ENCODE measurements at places on chromosomes 5 and 9.
A peak's percentile ranks its signal among the peaks of the same experiment; 100 is the strongest.

DNA sequence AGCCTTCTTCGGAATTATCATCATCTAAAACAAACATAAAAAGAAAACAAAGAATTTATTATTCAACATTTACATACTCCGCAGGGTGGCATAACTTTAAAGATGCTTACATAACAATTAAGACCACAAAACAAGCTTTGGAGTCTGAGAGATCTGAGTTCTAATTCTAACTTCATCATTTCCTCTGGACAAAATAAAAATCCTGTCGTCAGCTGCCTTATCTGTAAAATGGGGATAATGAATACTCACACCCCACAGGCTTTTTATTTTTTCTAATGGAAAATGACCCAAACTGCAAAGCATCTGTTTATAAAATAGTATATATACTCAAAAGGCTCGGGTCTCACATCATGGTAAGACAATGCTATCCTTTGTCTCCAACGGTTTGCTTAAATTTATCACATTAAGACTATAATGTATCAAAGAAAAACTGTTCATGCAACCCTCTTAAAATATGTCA lies 4.3 kb downstream of the ARRDC3 start:
- no peak for DNase-seq

GRCh38 chr9:4080921-4081895 lies 218.7 kb downstream of the GLIS3 start:
- DNase-seq, result peak; percentile 45

- no peak for DNase-seq
Measured at GRCh38 chr9:114282507-114282906, 40.4 kb upstream of the ORM1 start.

- no peak for DNase-seq
Measured at GRCh38 chr9:133181561-133181960, 17.8 kb upstream of the GBGT1 start.

DNA sequence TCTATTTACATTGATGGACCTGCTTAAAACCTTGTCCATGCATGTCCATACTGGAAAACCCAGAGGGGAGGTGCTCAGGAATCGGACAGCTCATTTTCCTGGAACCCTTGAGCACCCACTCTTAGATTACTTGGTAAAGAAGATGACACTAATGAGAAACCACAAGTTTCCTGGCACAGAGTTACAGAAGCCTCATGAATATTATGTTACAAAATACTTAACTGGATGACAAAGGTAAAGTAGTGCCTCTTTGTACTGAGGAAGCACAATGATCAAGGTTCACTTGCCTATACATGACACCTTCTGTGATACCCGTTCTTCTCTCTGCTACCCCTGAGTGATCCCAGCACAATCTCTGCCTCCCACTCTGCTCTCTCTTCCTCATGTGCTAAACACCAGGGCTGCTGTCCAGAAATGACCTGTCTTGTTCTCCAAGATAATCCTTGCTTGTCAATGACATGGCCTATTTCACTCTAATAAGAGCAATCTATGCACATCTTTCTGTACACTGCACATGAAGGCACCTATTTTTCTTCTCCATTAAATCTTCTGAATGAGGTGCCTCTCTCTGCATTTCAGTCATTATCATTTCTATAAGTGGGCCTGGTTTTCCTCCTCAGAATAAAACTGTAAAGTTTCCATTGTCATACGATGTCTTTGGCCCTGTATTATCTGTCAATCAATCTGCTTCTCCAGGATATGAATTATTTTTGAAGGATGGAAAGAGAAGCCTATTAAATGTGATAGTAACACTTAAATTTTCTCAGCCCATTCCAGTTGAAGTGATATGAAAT lies 684.0 kb upstream of the ACO1 start:
- DNase-seq, result no peak

- no peak for DNase-seq
Measured at GRCh38 chr5:86997516-86997915, 270.2 kb upstream of the RASA1 start.

DNA sequence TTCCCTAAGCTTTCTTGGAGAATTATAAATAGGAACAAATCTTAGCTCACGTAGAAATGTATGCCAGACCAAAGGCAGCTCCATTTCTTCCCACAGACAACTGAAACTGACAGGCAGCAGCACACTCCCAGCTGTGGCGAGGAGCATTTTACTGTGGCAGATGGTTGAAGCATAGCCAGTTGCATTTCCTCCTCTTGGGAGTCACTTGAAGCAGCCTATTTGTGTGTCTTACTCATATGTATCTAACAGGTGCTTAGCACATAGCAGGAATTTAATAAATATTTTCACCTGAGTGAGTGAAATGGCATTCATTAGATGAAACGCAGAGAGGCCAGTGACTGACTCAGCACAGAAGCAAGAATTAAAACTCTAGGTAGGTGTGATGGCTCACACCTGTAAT lies 12.3 kb upstream of the MTMR12 start:
- no peak for DNase-seq

DNA sequence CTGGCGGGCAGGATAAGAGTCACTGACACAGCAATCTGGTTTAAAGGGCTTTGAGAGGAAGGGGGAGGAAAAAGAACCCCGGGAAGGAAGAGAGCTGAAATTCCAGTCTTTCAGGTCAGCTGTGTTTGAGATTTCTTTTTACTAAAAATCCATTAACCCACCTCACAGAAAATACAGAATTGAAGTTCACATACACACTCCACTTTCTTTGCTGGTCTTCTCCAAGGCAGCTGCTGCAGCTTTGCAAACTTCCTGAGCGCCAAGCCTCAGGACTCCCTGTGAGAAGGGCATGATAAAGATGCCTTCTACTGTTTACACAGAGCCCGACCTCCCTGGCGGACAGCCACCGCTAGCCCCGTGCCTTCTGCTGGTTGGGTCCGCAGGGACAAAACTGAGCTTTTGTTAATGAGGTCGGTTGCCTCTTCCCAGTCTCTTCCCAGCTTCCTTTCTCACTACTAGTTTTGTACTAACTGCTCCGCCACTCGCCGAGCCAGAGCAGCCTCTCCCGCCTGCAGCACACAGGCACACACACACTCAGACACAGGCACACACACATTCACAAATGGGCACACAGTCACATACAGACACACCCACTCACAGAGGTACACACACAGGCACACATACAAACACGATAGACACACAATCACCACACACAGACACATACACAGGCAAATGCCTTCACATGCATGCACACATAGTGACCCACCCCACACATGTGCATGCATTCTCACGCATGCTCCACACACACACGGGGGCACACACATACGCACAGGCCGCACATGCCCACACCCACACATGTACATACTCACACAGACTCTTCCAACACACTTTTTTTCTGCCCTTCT lies at the start of gene FREM1:
Gene FREM1, minus strand, starts transcription at position 468 of the 845 bp plus-strand sequence. CDS start 41,451 bp downstream, outside the sequence.
- no peak for DNase-seq

- no peak for DNase-seq
Measured at GRCh38 chr5:36158144-36158543, 6.2 kb downstream of the SKP2 start.

DNA sequence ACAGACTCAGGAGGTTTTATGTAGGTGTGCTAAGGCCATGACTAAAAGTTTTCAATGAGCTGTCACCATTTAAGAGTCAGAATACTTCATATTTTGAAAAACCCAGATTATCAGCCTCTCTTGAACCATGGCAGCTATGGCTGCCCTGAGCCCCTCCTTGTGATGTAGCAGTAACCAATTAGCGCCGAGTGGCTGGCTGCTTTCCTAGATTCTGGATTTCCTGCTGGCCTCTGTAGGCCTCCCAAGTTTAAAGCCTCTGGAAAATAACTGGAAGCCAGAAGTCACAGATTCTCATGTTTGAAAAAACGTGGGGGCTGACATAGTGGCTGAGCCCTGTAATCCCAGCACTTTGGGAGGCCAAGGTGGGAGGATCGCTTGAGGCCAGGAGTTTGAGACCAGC lies 25.5 kb downstream of the DAB2IP start:
- no peak for DNase-seq

GRCh38 chr5:32390819-32391591 lies 53.5 kb downstream of the ZFR start:
- no peak for DNase-seq

GRCh38 chr5:6183391-6184390 lies 194.7 kb downstream of the MED10 start:
- DNase-seq, result no peak

- no peak for DNase-seq
Measured at GRCh38 chr9:109230277-109230676, 63.2 kb upstream of the FRRS1L start.

GRCh38 chr9:16417161-16417560 lies 453.3 kb downstream of the BNC2 start:
- DNase-seq, result no peak

- no peak for DNase-seq
Measured at GRCh38 chr5:93151121-93151520, 429.9 kb downstream of the NR2F1-AS1 start.

DNA sequence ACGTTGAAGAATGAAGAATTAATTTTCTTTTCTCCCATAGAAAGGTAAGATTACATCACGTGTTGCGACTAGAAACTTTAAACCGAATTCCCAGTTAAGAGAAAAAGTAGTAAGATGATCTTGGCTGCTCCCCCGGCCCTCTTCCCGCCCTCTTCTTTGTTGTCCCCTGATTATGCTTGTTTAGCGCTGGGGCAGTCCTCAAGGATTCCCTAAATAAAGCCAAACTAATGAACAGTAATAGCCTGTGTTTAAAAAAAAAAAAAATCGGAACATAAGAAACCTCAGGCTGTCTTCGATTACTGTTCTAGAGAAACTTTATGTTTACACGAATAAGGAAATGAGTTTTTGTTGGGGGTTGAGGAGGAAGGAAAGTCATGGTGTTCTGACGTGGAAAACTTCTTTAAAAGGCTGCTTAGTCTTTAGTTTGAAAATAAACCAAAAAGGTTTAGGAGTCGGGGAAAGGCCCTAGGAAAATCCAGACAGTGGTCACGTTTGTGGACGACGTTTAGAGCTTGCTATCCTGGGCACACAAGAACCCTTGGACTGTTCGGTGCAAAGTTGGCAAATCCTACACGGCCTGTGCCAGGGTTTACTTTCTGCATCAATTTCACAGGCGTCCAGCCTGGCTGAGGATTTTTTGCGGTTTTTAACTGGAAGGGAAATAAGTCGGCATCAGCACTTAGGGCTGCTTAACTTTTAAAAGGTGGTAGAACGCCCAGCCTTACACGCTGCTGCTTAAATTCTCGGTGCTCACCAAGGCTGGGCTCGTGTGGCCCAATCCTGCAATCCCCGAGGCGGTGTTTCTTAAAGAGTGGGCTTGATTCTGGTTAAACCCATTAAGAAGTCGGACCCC lies 1.1 kb upstream of the MAT2B start:
- no peak for DNase-seq

GRCh38 chr9:99746406-99746805 lies 75.3 kb upstream of the NR4A3 start:
- DNase-seq, result no peak

DNA sequence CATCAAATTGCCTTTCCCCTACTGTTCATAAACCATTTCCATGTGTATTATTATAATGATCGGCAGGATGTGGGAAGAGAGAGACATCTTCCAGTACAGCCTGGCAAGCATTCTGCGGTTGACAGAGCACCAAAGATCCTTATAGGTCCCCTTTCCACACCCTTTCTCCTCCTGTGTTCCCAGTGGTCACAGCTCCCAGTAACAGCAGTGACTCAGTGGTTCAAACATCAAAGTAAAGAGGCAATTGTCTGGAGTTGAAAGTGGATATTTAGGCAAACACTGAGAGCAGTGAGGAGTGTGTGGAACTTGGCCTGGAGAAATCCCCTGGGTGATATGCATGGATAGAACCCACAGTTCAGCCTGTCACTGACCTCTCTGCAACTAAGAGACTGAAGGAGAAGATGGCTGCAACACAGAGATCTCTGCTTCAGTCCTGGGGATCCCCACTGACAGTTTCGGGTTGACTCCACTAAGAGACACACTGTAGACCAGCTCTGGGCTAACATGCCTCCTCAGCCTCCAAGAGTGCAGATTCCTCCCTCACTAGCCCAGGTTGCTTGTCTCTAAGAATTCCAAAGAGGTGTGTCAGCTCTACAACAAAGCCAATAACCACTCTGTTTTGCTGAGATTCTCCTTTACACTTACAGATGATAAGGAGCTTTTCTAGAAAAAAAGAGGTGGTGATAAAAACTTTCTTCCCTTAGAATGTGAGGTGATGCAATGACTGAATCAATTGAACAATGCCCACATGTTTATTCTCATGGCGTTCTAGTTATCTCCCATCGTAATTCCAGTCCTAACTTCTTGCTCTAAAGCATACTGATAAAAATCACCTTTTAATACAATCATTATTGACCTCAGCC lies 94.4 kb upstream of the IL6ST start:
- no peak for DNase-seq

- no peak for DNase-seq
Measured at GRCh38 chr5:155983954-155984353, 343.0 kb upstream of the SGCD start.

DNA sequence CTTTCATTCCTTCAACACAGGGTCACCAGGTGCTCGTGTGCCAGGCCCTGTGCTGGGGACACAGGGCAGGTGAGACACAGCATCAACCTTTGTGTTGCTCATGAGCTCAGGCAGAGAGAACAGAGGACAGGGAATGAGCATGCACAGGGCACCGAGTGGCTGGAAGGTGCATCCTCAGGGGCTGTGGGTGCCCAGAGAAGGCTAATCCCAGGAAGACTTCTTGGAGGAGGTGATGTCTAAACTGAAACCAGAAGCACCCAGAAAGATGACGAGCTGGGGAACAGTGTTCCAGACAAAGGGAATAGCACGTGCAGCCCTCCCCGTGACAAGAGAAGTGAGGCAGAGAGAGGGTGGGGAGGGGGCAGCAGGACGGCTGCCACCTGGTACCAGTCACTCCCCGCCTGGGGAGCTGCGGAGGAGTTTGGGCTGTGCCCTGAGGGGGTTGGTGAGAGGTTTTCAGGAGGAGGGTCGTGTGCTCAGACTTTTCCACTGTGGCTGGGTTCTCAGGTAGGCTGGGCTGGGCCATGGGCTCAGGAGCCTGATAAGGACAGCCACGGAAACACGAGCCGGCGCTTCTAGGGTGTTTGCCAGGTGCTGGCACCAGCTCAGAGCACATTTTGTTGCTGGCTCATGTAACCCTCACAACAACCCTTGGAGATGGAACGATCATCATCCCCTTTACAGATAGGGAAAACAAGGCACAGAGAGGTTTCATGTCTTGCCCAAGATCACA lies 46.0 kb downstream of the HMCN2 start:
- DNase-seq, result no peak

DNA sequence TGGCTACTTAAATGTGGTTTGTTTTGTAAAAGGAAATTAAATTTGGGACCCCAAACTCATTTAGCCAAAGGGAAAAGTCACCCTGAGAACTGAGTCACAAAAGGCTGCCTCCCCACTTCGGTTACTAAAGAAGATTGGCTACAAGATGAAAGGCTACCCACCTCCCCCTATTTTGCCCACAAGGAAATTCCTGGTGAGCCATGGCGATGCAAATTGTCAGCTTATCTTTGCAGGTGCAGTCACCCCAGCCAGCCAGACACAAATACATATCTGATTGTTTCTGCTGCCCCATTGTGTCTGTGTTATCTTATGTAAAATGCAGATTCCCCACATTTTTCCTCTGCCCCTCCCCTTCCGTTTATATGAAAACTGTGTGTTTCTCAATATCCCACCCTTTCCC lies 8.9 kb downstream of the PAEP start:
- no peak for DNase-seq
